Right forelimb (tissue), 1 donor: ENCODE measurements at places on chromosomes 7 and 10.
A peak's percentile ranks its signal among the peaks of the same experiment; 100 is the strongest.

GRCh38 chr7:64653721-64654401 is 12.1 kb upstream of the ZNF107 start:
- DNase-seq, result no peak

DNA sequence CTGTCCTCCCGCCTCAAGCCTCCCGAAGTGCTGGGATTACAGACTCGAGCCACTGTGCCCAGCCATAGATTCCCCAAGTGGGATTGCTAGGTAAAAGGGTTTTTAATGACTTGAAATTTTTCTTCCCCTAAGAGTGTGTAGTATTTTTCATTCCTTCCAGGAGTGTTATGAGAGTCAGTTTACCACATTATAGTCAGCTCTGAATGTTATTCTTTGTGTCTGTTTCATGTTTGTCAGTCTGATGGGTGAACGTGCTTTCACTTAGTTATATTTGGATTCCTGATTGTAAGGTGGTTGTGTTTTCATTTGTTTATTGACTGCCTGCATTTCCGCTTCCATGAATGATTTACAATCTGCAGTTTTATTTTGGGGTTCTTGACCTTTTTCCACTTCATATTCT is 6.3 kb downstream of the ZNF212 start:
- DNase-seq, result no peak

DNA sequence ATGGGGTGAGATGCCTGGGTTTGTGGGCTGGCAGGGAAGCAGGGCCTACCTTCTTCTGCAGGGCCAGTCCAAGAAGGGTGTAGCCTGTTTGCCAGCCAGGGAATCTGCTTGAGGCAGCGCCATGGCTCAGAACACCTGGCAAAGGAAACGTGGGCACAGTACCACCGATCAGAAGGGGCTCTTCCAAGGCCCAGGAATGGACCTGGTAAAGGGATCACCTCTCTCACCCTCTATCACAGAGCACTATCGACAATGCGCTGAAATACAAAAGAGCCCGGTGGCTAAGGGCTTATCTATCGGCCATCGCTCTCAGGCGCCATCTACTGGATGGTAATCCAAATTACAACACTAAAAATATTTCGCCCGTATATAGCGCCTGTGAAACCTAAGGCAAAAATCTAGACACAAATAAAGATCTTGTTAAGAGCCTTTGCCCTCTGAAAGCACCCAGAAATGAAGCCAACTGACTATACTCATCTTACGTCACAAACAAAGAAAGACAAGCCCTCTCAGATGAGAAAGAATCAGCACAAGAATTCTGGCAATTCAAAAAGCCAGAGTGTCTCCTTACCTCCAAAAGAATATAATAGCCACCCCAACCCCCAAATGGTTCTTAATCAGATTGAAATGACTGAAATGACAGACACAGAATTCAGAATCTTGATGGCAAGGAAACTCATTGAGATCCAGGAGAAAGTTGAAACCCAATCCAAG is 217.8 kb upstream of the HPS1 start:
- DNase-seq, result no peak

DNA sequence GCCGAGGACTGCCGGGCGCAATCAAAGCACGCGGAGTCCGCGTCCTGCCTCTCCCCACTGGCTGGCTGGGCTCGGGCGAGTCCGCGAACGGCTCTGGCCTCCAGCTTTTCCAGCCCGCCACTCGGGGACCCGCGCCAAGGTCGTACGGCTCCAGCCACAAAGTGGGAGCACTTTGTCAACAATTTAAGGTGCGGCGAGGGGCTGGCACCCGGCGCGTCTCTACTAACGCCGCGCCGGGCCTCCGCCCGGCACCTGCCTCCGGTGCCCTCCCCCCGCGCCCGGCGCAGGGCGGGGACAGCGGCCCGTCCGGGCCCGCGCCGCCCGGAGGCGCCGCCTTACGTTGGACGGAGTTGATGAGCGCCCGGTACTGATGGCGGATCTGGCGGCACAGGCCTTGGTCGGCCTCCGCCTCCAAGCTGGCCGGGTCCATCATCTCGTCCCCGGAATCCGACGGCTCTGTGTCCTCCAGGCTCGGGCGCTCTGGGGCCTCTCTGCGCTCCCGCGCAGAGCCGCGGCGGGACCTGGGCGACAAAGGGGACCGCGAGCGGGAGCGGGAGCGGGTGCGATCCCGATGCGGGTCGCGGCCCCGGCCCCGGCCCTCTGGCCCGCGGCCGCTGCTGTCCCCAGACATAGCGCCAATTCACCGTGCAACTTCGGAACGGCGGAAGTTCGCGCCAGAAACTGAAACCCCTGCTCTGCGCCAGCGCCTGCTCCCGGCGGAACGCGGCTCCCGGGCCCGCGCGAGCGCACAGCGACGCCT is at the start of gene NSMCE4A:
Gene NSMCE4A, minus strand, starts transcription at position 683 of the 760 bp plus-strand sequence. Its CDS starts 52 bp downstream, at position 631.
- peak; percentile 87 for DNase-seq

GRCh38 chr7:93559639-93560491 is 14.7 kb downstream of the CALCR start:
- no peak for DNase-seq

- DNase-seq, result no peak
Measured at GRCh38 chr7:141652691-141653090, 49.3 kb downstream of the DENND11 start.

DNA sequence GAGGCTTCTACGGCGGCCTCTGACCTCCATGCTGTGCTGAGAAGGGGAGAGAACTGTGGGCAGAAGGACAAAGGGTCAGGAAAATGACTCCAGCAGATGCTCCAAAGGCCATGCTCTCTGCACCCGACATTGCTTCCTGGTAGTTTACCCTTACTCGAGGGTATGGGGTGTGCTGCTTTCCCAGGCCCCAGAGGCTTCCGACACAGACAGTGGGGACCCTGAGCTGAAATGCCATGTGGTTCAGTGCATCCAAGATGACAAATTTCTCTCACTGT is 130.9 kb downstream of the PTPN20 start:
- DNase-seq, result peak; percentile 16

- no peak for DNase-seq
Measured at GRCh38 chr10:94123258-94123995, 129.7 kb downstream of the PLCE1 start.

GRCh38 chr10:69856601-69857166 is 55.0 kb downstream of the COL13A1 start:
- no peak for DNase-seq

DNA sequence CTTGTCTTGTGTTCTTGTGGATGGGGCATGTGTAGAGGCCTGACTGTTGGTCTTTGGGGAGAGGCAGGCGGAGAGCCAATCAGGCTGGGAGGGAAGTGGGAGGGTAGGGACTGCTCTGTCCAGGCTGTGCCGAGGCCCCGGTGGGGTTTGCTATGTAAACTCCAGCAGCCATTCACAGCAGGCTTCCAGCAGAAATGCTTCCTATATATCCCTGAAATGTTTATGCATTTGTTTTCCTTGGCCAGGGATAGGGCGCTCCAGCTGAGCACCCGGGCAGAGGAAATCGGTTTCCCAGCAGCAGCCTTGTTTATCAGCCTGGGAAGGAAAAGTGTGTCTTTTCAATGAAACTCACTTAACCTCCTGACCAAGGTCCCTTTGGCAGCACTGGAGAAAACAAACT is 18.3 kb upstream of the AQP1 start:
- peak; percentile 71 for DNase-seq

GRCh38 chr7:96331775-96332174 is 9.9 kb upstream of the SLC25A13 start:
- DNase-seq, result no peak

DNA sequence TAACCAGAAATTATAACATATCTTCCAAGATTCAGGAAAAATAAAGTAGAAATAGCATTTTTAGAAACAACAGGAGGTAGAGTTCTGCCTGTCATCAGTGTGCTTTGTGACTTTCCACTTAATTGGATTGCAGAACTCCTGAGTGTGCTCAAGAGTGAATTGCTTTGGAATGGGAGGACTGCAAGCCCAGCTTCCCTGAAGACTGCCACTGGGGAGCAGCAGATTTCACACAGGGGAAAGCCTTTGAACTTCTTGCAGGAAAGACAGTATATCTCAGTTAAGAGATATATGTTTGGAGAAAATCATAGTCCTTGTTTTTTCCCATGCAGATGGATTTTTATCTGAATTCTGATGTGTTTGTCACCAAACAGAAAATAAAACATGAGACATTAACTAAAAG is 124.5 kb downstream of the TMEM168 start:
- no peak for DNase-seq

- no peak for DNase-seq
Measured at GRCh38 chr7:106457678-106458077, 172.9 kb upstream of the NAMPT start.

DNA sequence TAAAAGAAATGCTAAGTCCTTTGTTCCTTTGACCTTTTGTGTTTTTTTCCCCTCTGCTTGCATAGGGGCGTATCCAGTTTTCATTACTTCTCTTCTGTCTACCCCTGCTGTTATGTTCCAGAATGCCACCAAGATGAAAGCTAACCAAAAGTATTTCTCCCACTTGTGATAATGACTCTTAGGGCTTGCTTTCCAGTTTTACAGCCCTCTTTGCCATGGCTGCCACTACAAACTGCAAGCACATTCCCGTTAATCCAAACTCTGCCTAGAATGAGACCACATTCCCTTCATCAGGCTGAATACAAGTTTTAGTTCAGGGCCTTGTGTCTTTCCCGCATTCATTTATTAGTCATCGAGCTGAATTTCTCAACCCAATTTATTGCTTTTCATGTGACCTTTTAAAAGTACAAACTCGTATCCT is 23.6 kb upstream of the CD36 start:
- DNase-seq, result no peak
